ENCODE measurements at places on chromosomes 13 and 19.
A peak's percentile ranks its signal among the peaks of the same experiment; 100 is the strongest.

- no peak for DNase-seq
Observed at GRCh38 chr13:27442797-27443196, 7.6 kb downstream of the MTIF3 start.

DNA sequence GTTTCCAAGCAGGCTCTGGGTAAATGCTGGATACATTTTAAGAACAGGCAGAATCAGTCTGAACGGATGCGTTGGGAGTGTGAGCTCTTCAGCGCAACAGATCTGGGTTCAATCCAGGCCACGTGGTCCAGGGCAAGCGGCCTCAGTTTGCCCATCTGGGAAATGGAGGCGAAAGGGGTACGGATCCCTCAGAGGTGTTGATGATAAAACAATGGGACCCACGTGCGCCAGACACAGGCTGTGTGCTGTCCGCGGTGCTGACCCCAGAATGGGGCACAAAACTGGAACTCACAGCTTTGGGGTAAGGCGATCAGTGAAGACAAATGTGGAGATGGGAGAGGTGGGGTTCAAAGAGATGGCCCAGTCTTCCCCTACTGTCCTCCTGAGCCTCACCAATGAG is 13.1 kb upstream of the PDE4C start:
- DNase-seq = no peak

DNA sequence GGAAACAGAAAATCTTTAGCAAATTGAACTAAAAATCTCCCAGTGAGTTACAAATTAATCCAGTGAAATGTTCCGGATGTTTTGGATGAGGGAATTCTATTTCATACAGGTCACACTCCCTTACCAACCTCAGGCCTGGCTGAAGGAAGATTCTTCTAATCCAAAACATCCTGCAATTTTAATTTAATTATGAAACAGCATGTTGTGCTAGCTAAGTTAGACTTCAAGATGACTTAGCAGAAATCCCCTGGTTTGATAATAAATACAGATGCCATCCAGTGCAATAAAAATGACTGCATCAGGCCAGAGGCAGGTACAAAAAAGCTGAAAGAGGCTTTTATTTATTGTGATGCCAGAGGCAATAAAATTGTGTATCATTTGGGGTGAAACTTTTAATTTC is 96.7 kb upstream of the CLDN10 start:
- no peak for DNase-seq

GRCh38 chr19:3538965-3539755 is at the start of gene TEKTIP1:
Gene TEKTIP1 (plus strand): TSS chr19:3539174. CDS start chr19:3539178, 4 bp downstream.
- DNase-seq = no peak

DNA sequence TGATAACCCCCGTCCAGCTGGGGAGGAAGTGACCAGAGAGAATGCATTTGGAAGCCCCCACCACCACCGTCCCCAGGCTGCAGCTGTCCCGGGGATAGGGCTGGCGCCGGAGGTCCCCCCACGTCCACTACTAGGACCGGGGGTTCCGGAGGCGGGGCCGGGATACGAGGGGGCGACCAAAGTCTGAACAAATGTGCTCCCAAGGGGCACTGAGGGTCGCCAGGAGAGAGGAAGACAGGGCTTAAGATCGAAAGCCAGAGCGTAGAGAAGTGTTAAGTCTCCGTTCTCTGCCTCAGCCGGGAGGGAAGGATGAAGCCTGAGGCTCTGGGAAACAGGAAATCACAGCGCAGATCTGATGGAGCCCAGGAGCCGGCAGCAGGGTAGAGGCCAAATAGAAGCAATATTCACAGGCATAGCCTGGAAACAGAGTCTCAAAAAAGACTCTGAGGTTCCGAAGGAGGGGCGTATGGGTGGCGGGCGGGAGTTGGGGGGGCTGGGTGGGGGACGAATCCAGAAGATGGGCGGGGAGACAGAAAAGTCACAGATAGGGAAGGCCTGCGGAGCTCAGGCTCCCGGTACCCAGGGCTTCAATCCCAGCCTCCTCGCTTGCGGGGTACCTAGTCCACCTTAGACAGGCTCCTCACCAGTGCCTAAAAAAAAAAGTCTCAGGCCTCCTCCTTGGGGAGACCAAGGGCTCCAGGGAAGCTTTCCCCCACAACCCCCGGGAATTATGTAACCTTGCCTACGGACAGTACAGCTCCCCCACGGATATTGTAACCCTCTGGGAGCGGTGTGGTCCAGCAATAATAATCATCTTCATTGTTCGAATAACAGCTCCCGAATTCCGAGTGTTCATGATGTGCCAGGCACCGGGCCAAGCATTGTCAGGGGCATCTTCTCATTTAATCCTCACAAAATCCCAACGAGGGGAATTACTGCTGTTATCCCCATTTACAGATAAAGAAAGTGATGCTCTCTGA is 1.1 kb upstream of the ERF start:
- no peak for DNase-seq

- no peak for DNase-seq
Observed at GRCh38 chr19:31408460-31409124, 59.4 kb upstream of the TSHZ3 start.

- no peak for DNase-seq
Observed at GRCh38 chr13:113116871-113117271, 5.7 kb upstream of the F10 start.

DNA sequence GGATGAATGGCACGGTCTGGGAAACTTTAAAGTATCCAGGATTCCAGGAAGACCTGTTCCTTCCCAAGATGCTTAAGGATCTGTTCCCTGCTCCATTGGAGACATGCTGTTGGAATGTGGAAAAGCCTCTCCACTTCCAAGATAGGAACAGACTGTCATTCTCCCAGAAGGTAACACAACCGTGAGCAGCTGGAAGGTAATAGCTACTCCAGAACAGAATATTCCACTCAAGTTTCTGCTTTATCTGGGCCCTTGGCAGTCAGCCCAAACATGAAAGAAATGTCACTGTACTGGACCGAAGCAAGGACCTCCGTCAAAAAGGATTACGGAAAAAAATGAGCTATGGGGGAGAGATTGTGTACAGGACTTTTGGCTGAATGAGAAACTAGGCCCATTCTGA is 420.9 kb upstream of the NBEA start:
- DNase-seq = no peak

DNA sequence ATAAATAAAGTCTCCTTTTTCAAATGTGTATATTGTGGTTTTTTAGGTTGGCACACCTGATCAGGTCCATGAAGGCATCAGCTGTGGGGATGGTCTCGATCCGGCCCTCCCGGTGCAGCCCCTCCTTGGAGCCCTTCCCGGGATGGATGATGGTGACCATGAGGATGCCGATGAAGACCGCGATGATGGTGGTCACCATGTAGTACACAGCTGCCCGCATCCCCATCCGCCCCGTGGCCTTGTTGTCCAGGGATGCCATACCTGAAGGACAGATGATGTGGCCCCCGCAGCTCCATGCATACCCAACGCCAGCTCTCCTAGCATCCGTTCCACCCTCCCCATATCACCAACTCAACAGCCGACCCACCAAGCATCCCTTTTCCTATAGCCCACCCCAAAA is 11.4 kb downstream of the SLC1A6 start:
- no peak for DNase-seq

GRCh38 chr13:101434486-101434885 is 18.0 kb upstream of the ITGBL1 start:
- no peak for DNase-seq

DNA sequence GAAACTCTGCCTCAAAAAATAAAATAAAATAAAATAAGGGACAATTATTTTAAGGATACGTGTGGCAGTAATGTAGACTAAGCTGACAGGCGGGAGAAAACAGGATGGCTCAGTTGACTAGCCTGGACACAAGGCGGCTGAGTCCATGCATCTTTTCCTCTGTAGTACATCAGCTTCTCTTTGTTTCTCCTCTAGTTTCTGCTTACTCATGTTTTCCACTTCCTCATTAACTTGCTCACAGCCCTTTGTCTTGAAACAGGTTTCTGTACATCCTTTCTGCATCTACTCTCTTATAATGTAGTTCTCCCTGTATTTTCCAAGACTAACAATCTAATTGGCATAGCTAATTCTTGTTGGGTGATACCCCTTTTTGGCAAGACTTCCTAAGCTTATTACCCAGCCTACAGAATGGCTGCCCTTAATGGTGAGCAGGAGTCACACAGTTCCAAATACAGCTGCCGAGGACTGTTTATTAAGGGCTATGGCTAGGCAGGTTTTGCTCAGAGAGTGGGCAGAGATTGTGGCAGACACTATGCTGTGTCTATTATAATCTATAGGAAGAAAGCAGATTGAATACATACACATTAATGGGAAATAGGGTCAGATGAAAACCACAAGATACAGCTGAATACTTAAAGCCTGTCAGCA is 58.7 kb upstream of the KLF5 start:
- no peak for DNase-seq

DNA sequence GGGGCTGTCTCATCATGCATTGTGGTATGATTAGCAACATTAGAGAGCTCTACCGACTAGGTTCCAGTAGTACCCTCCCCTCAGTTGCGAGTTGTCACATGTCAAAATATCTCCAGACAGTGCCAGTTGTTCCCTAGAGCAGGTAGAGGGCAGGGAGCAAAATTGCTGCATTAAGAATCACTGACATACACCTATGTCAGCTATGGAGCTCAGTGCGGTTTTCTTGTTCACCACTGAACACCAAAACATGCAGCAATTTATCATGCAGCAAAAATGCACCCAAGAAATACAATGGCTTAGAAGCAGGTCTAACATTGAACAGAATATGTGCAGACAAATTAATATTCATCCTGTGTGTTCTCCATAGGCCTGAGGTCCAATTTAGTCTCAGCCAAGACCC is 186.9 kb upstream of the STARD13 start:
- no peak for DNase-seq

DNA sequence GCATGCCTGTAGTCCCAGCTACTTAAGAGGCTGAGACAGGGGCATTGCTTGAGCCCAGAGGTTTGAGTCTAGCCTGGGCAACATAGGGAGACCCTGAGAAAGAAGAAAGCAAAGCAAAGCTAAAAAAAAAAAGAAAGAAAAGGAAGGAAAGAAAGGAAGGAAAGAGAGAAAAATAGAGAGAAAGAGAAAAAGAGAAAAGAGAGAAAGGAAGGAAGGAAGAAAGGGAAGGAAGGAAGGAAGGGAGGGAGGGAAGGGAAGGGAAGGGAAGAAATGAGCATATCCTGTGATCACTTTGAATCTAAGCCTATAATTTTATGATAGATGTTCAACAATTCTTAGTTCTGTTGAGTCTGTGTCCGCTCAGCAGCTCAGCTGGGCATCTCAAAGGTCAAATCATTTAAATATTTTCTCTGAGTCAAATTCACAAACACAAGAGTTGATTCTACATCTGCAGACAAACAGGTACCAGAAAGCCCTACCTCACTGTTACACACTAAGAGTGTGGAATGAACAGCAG is 70.4 kb downstream of the SUCLA2 start:
- no peak for DNase-seq

GRCh38 chr19:48686088-48686487 is 9.7 kb upstream of the FUT2 start:
- no peak for DNase-seq

DNA sequence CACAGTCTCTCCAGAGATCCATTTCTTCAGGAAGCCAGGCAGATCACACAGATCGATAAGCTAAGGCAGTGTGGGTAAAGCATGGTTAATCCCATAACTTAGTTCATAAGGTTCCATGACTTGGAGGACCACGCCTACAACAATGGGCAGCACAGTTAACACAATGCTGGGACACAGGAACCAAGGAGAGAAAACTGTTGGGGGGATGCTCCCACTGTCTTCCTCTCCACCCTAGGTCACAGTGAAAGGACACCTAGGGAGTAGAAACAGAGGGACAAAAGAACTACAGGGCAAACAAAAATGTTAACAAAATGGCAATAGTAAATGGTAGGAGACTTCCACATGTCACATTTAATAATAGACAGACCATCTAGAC is 20.8 kb upstream of the ZNF181 start:
- no peak for DNase-seq

- DNase-seq = no peak
Observed at GRCh38 chr19:54684527-54684926, 21.7 kb downstream of the LILRB4 start.

DNA sequence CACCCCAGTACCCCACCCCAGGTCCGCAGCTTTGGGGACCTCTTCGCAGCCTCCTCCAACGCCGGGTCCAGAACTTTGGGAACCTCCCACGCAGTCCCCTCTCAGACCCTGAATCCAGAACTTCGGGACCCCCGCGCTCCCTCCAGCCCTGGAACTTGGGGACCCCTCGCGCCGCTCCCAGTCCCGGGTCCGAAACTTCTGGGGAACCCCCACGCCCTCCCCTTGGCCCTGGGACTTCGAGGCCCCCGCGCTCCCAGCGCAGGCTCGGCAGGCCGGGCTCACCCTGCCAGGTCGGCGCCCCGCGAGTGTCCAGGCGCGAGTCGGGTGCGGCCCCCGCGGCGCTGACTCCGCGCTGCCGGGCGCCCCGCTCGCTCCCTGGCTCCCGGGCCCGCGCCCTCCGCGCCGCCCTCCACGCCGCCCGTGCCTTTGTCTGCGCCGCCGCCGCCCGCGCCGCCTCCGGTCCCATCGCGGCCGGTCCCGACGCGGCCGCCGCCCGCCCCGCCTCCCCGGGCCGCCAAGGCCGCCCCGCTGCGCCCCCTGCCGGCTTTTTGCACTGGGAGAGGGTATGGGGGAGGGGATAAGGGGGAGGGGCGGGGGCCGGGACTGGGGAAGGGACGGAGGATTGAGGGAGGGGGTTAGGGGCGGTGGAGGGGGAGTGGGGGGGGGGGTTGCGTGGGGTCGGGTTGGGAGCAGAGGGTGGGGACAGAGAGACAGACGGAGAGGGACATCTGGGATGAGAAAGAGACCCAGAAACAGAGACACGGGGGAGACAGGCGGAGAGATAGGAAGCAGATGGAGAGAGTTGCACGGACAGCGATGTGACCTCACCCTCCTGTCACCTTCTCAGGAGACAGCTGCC is at the start of gene HOMER3:
HOMER3 (minus strand) TSS at position 449 of the 859 bp plus-strand sequence. CDS start 2,235 bp downstream, outside the sequence.
- peak; percentile 39 for DNase-seq

DNA sequence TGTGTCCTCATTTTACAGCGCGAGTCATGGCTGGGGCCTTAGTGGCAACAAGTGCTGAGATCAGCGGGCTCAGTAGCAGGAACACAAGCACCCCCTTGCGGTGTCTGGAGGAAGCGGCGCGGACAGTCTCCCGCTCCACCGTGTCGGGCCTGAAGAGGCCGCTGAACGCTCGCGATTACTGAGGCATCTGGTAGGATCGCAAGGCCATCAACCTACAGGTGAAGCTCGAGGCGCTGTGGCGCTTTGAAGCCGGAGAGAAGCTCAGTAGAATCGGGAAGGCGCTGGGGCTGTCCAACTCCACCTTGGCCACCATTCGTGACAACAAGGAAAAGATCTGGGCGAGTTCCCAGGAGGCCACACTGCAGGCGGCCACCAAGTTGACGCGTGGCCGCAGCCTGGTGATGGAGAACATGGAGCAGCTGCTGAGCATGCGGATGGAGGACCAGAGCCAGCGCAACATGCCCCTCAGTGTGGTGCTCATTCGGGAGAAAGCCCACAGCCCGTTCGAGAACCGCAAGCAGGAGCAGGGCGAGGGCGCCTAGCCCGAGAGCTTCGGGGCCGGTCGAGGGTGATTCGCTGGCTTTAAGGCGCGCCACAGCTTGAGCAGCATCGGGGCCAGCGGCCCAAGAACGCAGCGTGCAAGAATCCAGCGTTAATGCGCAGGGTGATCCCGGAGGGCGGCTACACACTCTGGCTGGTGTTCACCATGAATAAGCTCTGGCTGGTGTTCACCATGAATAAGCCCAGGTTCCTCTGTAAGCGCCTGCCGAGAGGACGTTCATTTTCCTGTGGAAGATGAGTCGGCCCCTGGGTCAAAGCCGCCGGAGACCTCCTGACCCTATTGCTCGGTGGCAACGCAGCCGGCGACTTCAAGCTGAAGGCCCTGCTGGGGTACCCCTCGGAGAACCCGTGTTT is 8.3 kb upstream of the MZF1 start:
- DNase-seq = no peak
